CD4-positive, alpha-beta memory T cell (primary cell): ENCODE measurements at places on chromosomes 1 and 21.

DNA sequence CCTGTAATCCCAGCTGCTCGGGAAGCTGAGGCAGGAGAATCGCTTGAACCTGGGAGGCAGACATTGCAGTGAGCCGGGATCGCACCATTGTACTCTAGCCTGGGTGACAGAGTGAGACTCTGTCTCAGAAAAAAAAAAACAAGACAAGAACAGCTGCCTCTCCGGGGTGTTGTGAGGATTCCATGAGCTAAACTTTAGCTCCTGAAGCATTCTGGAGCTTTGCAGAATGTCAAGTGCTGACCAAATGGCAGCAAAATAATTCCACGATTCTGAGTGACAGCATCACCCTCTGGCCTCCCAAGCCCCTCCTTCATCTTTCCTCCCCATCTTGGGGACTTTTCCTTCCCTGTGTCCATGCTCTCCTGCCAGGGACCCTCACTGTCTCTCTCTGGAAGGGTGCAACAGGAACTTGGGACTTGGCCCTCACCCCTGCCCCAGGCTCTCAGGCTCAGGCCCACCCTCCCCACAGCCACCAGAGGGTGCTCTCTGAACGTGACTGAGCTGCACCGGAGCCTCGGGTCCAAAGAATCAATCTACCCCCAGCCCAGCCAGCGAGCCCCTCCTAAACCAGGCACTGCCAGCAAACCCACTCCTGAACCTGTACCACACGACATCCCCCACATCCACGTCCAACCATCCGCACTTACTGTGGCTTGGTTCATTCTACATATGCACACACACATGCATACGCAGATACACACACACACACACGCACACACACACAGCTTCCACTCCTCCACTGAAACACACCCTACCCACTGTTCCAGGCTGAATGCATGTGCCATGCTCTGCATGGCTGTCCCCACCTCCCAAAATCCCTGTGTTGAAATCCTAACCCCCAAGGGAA lies 45.7 kb downstream of the ACOT7 start:
- DNase-seq, result peak; percentile 76
- H3K27ac ChIP-seq, result peak overlapping the region; percentile 47
- no peaks in the 10 kb centered on the region for H3K27me3 ChIP-seq
- H3K36me3 ChIP-seq, result no peaks in the 10 kb centered on the region
- H3K4me3 ChIP-seq, result peak overlapping the region; percentile 36

DNA sequence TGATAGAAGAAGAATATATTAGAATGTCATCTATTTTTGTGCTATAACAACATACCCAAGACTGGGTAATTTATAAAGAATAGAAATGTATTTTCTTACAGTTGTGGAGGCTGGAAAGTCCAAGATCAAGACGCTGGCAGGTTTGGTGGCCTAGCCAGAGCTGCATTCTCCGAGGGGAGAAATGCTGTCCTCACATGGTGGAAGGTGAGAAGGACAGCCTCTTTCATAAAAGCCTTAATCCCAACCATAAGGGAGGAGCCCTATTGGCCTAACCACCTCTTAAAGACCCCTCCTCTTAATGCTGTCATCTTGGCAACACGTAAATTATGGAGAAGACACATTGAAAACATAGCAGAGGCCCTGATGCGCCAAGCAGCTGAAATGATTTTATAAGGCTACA lies 60.1 kb upstream of the KAZN start:
- H3K4me3 ChIP-seq, result no peak overlapping the region
- DNase-seq, result no peak
- H3K27me3 ChIP-seq, result no peaks in the 10 kb centered on the region
- no peaks in the 10 kb centered on the region for H3K36me3 ChIP-seq

DNA sequence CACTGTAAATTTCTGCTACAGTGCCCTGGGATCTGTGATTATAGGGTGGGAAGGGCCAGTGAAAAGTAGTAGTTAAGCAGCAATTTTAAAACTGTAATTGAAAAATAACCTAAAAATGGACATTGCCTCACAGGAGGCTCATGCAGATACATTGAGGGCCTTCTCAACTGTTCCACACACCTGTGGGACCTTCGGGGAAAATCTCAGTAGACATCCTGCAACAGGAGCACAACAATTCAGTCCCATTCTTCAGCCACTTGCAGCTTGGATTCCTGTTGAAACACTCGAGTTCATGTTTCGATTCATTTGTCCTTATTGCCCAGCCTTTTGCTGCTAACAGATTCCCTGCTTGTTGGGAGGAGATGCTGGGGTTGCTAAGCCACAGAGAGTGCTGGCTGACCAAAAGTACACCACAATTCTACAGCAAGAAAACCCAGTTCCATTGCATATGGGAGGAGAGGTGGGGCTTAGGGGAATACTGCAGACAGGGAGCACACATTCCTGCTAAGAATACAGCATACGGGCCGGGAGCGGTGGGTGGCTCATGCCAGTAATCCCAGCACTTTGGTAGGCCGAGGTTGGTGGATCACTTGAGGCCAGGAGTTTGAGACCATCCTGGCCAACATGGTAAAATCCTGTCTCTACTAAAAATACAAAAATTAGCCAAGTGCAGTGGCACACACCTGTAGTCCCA lies 4.5 kb downstream of the TMCC2 start:
- DNase-seq, result no peak
- H3K27me3 ChIP-seq, result no peaks in the 10 kb centered on the region
- no peak overlapping the region for H3K27ac ChIP-seq
- peaks cover 20% of the 10 kb centered on the region for H3K4me1 ChIP-seq
- no peak overlapping the region for H3K4me3 ChIP-seq

DNA sequence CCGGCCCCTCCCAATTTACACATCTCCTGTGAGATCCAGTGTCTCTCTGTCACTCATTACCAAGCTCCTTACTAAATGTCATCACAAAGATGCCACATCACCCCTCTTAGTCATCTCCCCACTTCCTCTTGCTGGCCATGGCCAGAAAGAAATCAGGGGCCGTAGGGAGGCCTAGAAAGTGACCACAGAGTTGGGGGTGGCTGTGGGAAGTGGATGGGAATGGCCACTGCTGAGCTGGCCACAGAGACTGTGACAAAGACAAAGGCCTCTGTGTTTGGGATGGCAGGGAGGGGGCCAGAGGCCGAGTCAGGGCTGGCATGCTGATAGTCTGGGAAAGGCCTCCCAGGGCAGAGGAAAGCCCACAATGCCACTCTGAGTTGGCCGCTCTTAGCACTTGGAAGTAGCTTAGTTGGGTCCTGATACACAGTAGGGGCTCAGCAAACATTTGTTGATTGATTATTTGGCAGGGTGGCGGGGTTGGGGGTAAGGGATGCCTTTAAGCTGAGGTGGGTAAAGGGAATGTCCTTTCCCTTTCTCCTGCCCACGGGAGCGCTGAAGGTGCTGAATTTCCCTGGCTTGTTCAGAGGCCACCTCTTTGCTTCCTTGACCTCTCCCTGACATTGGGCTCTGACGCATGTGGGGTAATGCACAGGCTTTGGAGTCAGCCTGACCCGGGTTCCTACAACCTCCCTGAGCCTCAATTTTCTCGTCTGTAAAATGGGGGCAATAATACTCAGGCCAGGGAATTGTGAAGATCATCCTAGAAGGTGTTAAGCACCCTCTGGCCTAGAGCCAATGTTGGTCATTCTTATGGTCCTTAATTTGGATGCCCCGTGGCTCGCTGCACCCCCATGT lies 13.2 kb downstream of the NAV1 start:
- H3K4me1 ChIP-seq, result no peaks in the 10 kb centered on the region
- no peak overlapping the region for H3K27ac ChIP-seq
- H3K36me3 ChIP-seq, result no peaks in the 10 kb centered on the region
- no peaks in the 10 kb centered on the region for H3K27me3 ChIP-seq
- no peak overlapping the region for H3K4me3 ChIP-seq
- no peak for DNase-seq

GRCh38 chr1:198350456-198350855 lies 190.0 kb downstream of the ATP6V1G3 start:
- H3K27me3 ChIP-seq, result no peaks in the 10 kb centered on the region
- H3K27ac ChIP-seq, result no peak overlapping the region
- H3K4me3 ChIP-seq, result no peak overlapping the region

DNA sequence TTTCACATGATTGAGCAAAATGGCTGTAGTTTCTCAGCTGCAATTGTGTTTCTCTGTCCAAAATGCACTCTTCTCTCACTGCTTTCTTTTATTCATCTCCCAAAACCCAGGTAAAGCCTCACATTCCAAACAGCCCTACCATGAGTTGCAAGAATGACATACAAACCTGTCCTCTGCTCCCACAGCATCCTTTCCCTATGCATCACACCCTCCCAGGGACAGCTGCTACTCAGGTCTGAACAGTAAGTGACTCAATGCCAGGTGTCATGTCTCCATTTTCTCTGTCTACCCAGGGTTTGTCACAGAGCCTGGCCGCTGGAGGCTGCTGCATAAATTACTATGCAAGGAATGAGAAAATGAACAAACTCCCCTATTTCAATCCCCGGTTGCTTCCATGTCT lies 118.5 kb downstream of the PLD5 start:
- H3K4me1 ChIP-seq, result no peaks in the 10 kb centered on the region
- H3K36me3 ChIP-seq, result no peaks in the 10 kb centered on the region
- H3K27me3 ChIP-seq, result no peaks in the 10 kb centered on the region
- no peak overlapping the region for H3K4me3 ChIP-seq
- no peak overlapping the region for H3K27ac ChIP-seq
- DNase-seq, result no peak

GRCh38 chr1:218346391-218347204 lies 1.5 kb downstream of the TGFB2 start:
- H3K4me3 ChIP-seq, result peak overlapping the region; percentile 40
- DNase-seq, result no peak
- no peaks in the 10 kb centered on the region for H3K27me3 ChIP-seq
- H3K36me3 ChIP-seq, result no peaks in the 10 kb centered on the region

GRCh38 chr1:200556002-200556401 lies 64.5 kb downstream of the KIF14 start:
- H3K27ac ChIP-seq, result no peak overlapping the region
- H3K4me3 ChIP-seq, result no peak overlapping the region
- DNase-seq, result no peak
- H3K36me3 ChIP-seq, result no peaks in the 10 kb centered on the region
- no peaks in the 10 kb centered on the region for H3K27me3 ChIP-seq

DNA sequence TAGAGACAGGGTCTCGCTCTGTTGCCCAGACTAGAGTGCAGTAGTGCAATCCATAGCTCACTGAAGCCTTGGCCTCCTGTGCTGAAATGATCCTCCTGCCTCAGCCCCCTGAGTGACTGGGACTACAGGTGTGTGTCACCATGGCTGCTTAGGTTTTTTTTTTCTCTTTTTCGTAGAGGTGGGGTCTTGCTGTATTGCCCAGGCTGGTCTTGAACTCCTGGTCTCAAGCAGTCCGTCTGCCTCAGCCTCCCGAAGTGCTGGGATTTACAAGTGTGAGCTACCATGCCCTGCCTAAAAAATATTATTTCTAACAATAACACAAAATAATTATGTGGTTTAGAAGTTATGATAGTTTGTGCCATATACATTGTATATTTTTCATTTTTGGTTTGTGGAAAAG lies 9.9 kb downstream of the CAMTA1 start:
- H3K27ac ChIP-seq, result no peak overlapping the region
- no peaks in the 10 kb centered on the region for H3K36me3 ChIP-seq
- no peak for DNase-seq
- H3K27me3 ChIP-seq, result no peaks in the 10 kb centered on the region
- peaks cover 5% of the 10 kb centered on the region for H3K4me1 ChIP-seq
- no peak overlapping the region for H3K4me3 ChIP-seq

GRCh38 chr1:229842302-229843255 lies 216.5 kb downstream of the URB2 start:
- H3K4me1 ChIP-seq, result no peaks in the 10 kb centered on the region
- H3K27me3 ChIP-seq, result no peaks in the 10 kb centered on the region
- H3K27ac ChIP-seq, result no peak overlapping the region
- no peak for DNase-seq
- H3K4me3 ChIP-seq, result no peak overlapping the region

GRCh38 chr1:194447636-194448035 lies 1261.2 kb upstream of the B3GALT2 start:
- H3K36me3 ChIP-seq, result no peaks in the 10 kb centered on the region
- no peaks in the 10 kb centered on the region for H3K4me1 ChIP-seq
- no peak overlapping the region for H3K4me3 ChIP-seq
- DNase-seq, result no peak
- no peak overlapping the region for H3K27ac ChIP-seq

- no peak for DNase-seq
- H3K4me3 ChIP-seq, result no peak overlapping the region
- H3K27me3 ChIP-seq, result no peaks in the 10 kb centered on the region
- no peaks in the 10 kb centered on the region for H3K4me1 ChIP-seq
- H3K36me3 ChIP-seq, result no peaks in the 10 kb centered on the region
Measured at GRCh38 chr1:28313702-28314546, 14.9 kb upstream of the MED18 start.

- no peak for DNase-seq
- H3K36me3 ChIP-seq, result no peaks in the 10 kb centered on the region
- no peaks in the 10 kb centered on the region for H3K4me1 ChIP-seq
- no peaks in the 10 kb centered on the region for H3K27me3 ChIP-seq
Measured at GRCh38 chr1:85630493-85630892, 49.9 kb downstream of the CCN1 start.

GRCh38 chr1:53076165-53076564 lies 14.2 kb downstream of the PODN start:
- H3K27me3 ChIP-seq, result no peaks in the 10 kb centered on the region
- DNase-seq, result no peak
- H3K4me1 ChIP-seq, result no peaks in the 10 kb centered on the region
- H3K4me3 ChIP-seq, result no peak overlapping the region
- no peak overlapping the region for H3K27ac ChIP-seq
- no peaks in the 10 kb centered on the region for H3K36me3 ChIP-seq

DNA sequence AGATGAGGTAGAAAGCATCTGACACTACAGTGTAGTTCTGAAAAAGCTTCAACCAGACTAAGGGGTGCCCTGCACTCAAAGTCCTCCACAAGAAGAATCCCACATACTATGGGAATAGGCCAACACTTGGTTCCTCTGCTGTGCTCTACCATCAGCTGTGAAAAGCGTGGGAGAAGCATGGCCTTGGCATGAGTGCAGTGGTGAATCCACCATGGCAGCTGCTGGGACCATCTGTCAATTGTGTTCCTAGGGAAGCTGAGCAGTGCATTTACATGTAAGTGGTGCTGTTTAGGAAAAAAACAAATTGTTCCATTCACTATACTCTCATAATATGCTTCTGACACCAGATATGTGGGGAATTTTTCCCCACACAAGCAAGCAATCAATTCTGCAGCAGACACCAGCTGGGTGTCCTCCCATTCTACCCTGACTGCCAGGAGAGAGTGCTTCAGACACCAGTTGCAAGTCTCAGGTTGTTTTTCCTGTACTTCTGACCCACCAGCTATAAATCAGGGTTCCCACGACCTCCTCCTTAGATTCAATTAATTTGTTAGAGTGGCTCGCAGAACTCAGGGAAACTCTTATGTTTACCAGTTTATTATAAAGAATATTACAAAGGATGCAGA lies 230.8 kb upstream of the CHRM3 start:
- H3K4me1 ChIP-seq, result no peaks in the 10 kb centered on the region
- H3K27me3 ChIP-seq, result no peaks in the 10 kb centered on the region
- no peak overlapping the region for H3K27ac ChIP-seq
- no peak overlapping the region for H3K4me3 ChIP-seq

- DNase-seq, result no peak
- no peaks in the 10 kb centered on the region for H3K36me3 ChIP-seq
- no peak overlapping the region for H3K27ac ChIP-seq
- peak overlapping the region; percentile 39 for H3K4me3 ChIP-seq
- no peaks in the 10 kb centered on the region for H3K27me3 ChIP-seq
Measured at GRCh38 chr1:174877208-174877673, 122.5 kb upstream of the CACYBP start.
